Ecto neural progenitor cell (in vitro differentiated cells): ENCODE measurements at places on chromosomes 5 and 9.

- no peak for DNase-seq
These were observed 221.6 kb upstream of the KIF2A start for GRCh38 chr5:62084391-62084790.

DNA sequence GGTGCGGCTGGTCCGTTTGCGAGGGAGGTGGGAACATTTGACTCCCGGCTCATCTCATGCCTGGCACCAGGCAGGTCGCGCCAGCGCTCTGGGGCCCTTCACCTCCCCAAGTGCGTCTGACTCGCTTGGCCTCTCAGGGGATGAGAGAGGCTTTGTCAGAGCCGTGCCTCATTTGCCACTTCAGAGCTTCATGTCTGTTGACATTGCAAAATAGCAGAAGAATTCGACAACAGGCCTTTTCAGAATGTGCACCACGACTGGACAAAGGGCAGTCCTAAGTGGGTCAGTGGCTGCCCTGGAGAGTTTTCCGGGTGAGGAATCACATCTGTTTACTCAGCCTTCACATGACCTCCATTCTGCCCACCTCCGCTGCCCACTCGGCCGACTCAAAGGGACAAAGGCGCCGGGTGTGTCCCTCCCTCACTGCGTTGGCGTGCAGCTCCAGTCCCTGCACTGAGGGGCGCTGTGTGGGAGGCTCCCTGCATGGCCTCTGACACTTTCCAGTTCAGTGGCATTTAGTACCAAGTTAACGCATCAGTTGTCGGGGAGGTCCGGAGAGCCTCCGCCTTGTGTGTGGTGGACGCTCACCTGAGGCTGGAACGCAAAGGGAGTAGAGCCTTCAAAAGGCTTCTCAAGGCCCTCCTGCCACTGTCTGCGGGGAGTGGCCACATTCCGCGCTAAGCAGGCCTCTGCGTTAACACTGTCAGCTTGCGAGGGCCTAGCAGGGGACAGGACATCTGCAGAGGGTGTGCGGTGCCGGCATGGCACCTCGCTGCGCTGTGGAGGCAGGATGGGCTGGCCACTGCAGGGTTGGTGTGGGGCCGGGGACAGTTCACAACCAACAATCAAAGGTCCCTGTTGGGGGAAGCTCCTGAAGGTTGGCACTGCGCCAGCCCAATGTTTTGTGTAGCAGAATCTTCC lies 171.5 kb downstream of the NXNL2 start:
- DNase-seq: no peak

DNA sequence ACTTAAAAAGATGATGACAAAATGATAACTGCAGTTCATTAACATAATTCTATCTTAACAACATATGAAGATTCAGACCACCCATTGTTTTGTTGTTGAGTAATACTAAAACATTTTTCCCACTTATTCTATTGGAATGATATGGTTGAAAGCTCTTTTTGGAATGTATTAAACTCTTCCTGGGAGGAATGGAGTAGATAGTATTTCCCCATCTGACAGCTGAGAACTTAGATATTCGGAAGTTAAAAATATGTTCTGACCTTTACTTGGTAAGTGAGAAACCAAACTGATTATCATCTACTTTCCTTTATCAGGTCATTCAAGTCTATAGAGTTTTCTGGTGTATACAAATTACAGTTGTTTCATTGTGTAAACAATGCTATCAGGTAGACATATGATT lies 452.9 kb downstream of the CSNK1G3 start:
- no peak for DNase-seq

DNA sequence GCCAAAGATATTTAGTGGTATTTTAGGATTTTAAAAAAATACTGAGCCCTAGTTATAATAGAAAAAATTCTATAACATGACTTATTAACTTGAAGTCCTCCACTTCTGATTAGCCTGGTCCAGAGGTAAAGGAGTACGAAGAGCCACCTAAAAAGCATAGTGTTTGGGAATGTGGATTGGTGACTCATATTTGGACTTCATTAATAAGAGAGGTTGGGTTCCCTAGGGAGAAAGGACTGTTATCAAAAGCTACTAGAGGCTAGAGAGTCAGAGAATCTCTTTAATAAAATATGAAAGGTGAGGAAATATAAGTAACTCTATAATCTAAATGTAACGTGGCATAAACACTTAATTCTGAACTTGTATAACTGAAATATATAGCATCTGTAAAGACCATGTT lies 180.7 kb upstream of the TARS1 start:
- no peak for DNase-seq

DNA sequence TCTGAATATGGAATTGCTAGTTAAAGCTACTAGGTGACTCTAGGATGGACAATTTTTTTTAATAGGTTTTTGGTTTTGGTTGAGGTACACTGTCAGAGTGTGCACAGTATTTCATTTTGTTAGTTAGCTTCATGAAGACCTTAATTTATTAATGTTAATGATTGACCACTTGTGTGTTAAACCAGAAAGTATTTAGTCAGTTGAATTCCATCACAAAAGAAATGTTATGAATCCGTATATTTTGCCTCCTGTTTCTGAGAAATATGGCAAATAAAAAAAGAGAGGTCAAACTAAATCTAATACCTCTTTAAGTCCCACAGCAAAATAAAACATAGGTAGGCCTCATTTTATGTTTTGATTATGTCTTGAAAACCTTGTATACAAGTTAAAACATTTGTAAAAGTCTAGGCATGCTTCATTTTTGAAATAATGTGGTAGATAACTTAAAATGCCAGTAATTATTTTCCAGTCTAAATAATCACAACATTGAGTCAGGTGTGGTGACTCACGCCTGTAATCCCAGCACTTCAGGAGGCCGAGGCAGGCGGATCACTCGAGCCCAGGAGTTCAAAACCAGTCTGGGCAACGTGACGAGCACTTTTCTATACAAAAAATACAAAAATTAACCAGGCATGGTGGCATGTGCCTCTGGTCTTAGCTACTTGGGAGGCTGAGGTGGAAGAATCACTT lies 50.8 kb downstream of the ITGA1 start:
- DNase-seq: no peak

DNA sequence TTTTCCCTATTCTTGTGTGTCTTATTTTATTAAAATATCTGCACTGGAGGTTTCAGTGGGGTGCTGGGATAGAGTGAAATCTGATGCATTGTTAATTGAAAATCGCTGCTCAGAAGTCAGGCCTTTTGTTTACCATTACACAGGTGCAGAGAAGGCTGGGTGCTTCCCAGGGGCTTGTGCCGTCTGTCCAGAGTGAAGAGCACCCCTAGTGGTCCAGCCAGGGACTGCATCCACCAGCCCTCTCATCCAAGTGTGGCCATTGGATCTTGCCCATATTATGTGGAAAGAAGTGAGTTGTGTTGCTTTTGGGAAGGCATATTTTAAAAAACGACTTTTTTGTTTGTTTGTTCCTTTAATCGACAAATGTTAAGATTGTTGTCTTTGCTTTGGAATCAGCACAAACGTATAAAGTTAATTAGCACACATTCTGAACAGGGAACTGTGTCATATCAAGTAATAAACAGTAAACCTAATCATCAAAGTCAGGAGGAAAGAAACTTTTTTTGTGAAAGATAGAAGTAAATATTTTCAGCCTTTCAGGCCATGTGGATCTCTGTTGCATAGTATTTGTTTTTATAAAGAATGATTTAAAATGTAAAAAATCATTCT lies 315.6 kb downstream of the MTRR start:
- DNase-seq: peak; percentile 68

DNA sequence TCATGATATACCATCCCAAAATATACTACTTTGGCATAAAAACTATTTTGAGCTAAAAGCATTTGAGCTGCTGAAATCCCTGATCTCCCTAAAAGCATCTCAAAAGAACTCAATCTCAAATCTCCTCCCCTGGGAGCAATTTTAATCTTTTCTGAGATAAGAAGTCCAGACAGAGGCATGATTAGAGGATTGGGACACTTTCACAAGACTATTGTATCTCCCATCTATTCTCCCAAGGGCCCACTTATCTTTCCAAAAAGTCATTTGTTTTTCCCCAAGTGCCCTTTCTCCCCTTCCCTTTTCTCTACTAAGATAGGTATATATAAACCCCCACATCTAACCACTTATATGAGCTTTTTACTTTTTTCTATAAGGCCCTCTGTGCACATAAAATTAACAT lies 79.7 kb downstream of the ALDH7A1 start:
- no peak for DNase-seq

GRCh38 chr9:137707361-137707760 lies 88.6 kb downstream of the EHMT1 start:
- DNase-seq: no peak

DNA sequence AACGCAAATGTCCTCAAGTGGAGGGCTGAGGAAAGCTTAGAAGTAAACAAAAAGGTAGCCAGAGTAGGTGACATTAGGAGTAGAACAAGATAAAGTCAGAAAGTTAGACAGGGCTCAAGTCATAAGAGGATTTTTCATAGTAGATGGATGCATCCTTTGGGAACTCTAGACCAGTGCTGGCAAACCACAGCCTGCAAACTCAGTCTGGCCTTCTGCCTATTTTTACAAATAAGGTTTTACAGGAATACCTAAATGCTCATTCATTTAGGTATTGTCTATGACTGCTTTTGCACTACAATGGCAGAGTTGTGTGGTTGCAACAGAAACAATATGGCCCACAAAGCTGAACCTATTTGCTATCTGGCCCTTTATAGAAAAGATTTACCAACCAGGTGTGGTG lies 116.0 kb upstream of the HMHB1 start:
- DNase-seq: no peak

GRCh38 chr9:96844040-96844439 lies 10.3 kb downstream of the ZNF782 start:
- DNase-seq: no peak

DNA sequence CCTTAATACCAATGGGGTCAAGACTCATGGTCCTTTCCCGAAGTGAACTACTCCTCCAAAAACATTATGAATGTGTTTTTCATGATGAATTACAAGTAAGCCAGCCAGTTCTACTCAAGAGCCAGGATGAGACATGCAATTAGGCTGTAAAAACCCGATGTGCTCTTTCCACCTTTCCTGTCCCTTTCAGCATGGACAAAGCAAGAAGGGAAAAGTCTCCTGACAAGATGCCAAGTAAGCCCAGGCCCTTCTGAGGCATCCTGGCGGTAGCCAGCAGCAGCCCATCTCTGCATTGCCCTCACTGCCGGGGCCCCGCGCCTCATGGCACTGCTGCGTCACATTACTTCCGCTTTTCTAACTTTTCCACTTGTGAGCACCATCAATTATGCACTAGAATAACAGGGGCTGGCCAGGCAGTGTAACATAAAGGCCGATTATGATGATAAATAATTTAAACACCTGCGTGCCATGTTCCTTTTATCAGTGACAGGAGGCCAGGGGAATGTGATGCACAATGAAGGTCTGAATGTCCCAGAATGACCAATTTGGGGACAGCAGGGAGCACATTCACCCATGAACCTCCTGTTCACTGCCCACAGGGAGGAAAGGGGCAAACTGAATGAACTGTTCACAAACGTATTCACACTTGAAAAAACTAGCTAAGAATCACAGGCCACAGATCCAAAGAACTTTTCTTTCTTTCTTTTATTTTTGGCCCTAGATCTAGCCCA lies 37.4 kb downstream of the EFNA5 start:
- no peak for DNase-seq
